ENCODE measurements at places on chromosomes 12 and 14.

- no peak for DNase-seq
Measured at GRCh38 chr12:91746976-91747375, 398.7 kb downstream of the BTG1 start.

DNA sequence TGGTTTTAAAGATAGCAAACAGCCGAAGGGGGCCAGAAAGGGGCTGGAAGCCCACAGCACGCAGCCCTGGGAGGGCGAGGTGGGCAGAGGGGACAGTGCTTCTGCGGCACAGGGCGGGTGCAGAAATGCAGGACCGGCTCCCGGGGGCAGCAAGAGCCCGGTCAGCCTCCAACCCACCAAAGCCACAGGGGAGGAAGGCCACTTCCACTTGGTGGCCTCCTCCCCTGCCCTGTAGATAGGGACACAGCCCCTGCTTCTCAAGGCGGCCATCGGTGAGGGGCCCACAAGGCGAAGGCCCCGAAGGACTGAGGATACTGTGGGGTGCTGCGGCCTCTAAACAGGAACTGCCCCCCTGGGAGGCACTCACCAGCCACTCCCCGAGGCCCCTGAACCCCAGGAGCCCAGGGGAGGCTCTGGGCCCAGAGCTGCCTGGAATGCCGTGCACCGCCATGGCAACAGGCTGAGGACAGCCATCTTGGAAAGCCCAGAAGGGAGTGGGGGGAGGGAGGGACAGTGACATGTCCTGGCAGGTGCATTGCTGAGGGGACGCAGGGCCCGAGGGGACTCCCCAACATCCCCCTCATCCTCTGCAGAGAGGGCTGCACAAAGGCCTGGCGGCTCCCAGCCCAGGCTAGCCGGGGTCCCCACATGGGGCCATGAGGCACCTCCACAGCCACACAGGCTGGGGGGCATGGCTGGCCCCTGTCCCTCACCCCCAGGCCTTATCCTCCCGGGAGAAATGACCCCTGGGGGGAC lies 114.7 kb downstream of the NCOR2 start:
- no peak for DNase-seq

- DNase-seq = no peak
Measured at GRCh38 chr12:121581686-121582429, 1.0 kb upstream of the KDM2B start.

DNA sequence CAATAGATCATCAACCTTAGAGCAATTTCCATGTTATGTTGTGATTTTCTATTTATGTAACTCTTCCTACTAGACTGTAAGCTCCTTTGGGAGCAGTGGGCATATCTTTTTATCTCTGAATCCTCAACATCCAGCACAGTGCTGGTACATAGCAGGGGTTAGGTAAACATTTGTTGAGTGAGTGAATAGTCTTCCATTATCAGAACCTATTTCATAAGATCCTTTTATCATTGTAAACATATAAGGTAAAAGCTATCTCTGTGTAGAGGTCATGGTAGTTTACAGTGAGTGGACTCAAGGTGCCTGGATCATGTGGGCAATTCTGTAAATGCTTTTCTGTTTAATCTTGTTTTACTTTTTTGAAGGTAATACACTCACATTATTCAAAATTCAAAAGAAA lies 15.1 kb downstream of the FKBP11 start:
- DNase-seq = no peak

DNA sequence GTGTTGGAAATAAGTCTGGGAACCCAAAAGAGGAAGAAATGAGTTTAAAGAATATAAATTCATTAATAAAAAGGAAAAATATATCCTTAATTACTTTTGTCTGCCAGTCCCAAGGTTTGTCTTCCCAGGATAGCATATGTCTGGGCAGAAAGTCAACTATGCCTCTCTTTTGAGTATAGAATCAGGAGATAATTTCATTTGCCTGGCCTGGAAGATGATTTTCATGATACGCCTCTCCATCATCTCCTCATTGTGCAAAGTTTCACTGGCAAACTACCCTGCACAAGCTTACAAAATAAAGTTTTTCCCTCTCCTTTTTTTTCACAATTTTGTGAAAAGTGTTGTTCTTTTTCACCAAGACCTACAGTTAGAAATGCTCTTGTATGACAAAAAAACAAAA lies 340.8 kb downstream of the EGLN3 start:
- no peak for DNase-seq

DNA sequence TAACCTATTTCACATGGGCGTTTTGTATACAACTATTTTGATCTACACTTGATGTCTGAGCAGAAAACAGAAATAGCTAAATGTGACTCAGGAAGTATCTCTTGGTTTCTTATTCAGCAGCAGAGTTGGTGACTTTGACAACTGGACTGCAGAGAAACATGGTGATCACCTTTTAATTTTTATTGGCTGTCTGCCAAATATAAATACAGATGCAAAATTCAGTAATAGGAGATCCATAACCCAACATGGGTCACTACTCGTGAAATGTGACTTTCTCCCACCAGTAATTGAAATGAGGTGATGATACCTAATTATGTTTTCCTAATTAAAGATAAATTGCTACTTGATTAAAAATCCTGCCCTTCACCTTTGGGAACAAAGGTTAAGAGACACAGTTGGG lies 487.1 kb downstream of the NELL2 start:
- DNase-seq = no peak

DNA sequence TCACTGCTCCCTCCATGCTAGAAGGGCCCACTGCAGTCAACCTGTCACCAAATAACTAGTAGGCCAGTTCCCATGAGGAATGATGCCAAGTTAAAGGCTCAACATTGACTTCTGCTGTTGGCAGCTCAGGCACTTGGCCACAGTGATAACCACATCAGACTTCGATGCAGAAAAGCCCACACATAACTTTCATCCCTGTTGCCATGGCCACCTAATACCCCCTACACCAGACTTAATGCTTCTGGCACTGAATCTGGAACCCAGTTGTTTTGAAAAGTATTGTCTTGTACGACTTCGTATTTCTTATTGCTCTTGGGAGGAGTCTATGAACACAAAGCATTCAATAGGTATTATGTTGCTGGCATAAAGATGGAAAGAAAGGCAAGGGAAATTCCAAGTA lies 44.3 kb upstream of the HELB start:
- no peak for DNase-seq

DNA sequence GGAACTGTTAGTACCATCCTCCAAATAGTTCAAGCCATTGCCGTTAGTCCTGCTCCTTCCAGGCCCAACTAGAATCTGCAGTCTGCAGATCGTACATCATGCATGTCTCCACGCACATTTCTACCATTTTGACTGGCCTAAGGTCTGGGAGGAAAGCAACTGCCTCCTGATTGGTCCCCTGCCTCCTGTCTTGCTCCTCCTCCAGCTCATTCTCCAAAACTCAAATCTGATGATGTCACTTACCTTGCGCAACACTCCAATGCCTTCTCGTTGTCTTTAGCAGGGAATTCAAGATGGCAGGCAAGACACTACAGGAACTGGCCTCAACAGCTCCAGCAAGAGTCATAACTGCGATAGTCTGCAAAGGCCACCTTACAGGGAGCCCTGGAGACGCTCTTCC lies 9.7 kb upstream of the HCAR1 start:
- no peak for DNase-seq

DNA sequence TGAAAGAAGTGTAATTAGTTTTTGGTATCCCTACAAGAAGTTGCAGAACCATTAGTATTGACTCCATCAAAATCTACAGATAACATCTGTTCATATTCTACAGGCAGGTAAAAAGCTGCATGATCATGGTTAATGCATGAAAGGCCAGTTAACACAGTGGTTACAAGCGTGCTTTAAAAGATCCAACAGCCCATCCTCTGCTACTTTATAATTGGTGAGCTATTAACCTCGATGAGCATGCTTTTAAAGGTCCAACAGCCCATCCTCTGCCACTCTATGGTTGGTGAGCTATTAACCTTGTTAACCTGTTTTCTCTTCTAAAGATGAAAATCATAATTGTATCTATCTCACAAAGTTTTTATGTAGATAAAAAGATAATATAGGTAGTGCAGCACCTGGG lies 289.3 kb downstream of the DUSP6 start:
- DNase-seq = no peak

- no peak for DNase-seq
Measured at GRCh38 chr12:66716522-66716921, 37.6 kb upstream of the GRIP1 start.

GRCh38 chr14:94355191-94355794 lies 32.2 kb upstream of the SERPINA6 start:
- no peak for DNase-seq

- DNase-seq = no peak
Measured at GRCh38 chr14:101927859-101928258, 36.5 kb upstream of the DYNC1H1 start.

DNA sequence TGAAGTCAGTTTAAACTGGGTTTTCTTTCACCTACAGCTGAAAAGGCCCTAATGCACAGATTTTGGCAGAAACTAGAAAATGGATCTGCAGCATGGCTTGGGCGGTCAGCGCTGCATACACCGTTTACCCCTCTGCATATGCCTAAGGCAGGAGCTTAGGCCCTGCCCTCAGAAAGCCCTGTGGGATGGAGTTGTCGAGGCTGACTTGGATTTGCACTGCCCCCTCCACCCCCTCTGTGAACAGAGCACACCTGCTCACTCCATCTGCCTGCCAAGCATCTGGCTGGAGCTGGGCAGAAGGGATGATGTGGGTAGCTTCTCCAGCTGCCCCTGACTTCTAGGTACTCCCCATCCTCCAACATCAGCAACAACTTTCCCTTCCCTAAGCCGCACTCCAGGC lies 41.9 kb downstream of the TTC7B start:
- no peak for DNase-seq

DNA sequence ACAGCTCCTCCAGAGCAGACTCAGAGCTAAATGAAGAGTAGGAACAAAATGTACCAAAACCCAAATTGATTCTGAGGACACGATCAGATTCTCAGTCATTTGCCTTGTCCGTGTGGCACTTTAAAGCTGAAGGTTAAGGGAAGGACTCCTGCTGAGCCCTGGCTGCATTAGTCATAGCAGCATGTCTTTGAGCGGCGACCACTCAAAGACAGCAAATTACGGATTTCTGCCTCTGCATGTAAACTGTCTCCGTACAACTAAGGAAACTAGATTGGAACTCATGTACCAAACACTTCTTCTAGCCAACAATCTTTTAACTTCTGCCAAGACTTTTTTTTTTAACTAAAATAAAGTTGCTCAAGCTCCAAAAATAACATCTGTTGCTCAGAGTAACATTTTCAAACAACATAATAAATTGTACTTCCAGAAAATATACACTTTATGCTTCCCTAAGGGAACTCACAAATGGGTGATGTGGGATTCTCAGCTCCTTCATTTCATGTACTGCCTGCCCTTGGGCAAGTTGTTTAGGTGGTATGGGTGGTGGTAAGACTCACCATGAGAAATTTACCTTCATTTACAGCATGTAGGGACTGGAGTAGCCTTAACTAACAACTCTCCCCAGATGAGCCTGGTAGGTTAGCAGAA lies 56.1 kb downstream of the RERG start:
- no peak for DNase-seq

DNA sequence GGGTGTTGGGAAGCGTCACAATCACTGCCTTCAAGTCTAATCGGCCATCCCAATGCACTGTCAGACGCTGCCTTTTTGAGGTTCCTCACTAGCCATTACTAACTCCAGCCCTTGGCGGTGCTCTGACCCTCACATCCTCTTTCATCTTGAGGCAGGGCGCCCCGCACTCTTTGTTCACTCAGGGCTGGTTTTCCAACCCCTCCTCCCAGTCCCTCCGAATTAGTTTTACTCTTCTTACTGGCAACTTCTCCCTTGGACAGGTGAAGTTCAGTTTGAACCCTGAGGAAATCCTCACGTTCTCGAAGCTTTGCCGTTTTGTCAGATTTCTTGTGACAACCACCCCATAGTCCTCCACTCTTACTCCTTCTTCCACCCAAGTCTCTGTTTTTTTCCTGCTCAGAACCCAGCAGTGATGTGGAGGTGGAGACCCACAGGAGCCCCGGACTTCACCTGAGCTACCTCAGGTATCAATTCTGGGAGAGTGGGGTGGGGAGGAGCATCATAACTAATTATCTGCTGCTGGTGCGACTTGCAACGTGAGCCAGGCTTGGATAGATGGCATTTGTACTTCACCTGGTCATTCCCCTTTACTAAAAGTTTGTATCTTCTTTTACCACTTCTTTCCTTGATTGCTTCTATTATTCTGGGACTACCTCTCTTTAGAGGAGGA lies 757 bp downstream of the ZC3H10 start:
- no peak for DNase-seq

- DNase-seq = no peak
Measured at GRCh38 chr14:93857081-93857480, 68.8 kb upstream of the PRIMA1 start.

DNA sequence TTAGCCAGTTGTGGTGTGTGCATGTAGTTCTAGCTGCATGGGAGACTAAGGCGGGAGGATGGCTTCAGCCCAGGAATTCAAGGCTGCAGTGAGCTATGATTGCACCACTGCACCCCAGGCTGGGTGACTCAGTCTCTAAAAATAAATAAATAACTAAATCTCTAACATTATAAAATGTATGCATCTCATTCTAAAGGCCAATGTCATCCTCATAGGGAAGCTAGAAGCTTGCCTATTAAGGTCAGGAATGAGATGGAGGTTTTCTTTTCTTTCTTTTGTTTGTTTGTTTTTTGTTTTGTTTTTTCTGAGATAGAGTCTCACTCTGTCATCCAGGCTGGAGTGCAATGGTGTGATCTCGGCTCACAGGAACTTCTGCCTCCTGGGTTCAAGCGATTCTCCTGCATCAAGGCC lies 48.8 kb upstream of the PAPLN start:
- DNase-seq = no peak

DNA sequence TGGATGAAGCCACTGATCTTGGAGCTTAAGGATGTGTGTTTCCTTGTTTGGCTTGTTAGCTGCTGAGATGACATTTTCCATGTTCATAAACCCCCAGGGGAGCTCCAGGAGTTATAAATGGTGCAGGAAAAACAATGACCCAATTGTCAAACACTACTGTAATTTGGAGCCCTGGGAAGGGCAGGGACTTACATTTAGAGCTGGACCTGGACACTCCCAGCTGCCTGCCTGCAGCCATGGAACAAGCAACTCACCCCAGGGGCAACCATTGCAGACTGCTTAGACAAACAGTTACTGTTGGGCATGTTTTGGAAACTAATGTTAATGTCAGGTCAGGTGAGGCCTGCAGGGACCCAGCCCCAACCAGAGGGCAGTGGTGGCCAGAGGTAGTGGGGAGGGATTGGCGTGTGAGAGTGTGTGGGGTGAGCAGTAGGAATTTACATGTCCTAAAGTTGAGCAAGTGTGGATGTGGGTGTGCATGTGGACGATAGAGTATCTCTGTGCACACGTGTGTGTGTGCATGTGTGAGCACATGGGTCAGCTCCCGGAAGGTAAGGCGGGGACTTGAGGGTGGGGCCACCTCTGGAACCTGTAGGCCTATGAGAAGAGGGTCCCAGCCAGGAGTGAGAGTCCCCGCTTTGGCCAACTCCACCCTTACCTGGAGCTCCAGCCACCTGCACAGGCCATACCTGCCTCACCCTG lies 86.4 kb upstream of the NOS1 start:
- no peak for DNase-seq

GRCh38 chr14:38951451-38951850 lies 151.6 kb downstream of the SEC23A start:
- no peak for DNase-seq

DNA sequence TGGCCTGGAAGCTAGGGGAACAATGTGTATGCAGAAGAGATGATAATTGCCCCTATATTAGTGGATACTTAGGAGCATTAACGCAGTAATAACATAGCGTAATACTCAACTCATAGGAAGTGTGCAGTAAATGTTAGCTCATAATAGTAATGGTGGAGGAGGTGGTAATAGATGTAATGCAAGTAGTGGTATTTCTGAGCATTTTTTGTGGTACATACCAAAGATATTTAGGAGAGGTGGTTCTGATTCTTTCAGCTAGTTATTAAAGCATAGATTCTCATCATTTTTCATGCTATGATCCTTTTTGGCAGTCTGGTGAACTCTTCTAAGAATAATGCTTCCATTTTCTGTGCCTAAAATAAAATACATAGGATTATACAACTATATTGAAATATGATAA lies 233.1 kb downstream of the PTPRO start:
- DNase-seq = no peak
